CD8-positive, alpha-beta T cell (primary cell): ENCODE measurements at places on chromosomes 1 and 21. TPM values are rescaled to one million over a fixed set of nuclear protein-coding genes. Genes with fewer than 3 reads are reported as not detected.

DNA sequence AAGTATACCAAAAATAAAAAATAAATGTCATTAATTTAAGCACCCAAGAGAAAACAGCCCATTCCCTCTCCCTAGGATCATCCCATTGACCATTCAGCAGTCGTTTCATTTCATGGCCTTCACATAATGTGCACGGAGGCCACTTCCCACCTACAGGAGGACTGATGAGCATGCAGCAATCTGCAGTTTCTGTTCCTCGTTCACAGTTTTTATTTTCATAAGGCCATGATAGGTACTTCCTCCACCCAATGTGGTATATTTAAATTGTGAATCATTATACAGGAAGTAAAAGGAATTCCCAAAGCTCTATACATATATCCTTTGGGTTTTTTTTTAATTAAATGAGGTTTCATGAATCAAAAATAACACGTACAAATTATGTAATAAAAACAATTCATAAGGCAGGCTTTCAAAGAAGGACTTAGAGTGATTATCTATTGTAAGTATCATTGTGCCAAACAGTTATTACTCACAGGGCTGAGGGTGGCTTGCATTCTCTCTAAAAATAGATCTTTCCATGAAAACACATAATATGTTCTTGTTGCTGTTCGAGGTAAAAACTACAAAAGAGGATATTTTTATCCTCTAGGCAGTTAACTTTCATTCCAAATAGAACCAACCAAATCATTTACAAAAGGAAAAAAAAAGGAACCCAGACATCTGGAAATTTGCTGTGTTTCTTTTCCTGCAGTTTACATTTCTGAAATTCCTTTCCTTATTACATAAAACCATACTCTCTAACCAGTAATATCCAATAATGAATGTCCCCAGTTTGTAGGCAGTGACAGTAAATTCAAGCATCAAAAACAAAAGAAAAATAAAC is 27.5 kb upstream of the SLC44A3 start:
- DNase-seq: no peak

GRCh38 chr1:244294599-244295224 is 157.0 kb downstream of the ADSS2 start:
- DNase-seq: no peak

- no peak for DNase-seq
Measured at GRCh38 chr1:88878731-88879130, 12.6 kb downstream of the GTF2B start.

- no peak for DNase-seq
Measured at GRCh38 chr1:4975856-4976255, 321.4 kb downstream of the AJAP1 start.

The SCCPDH gene
- total RNA-seq: 5.4 TPM

The NCF2 gene
- 1.3 TPM for total RNA-seq

DNA sequence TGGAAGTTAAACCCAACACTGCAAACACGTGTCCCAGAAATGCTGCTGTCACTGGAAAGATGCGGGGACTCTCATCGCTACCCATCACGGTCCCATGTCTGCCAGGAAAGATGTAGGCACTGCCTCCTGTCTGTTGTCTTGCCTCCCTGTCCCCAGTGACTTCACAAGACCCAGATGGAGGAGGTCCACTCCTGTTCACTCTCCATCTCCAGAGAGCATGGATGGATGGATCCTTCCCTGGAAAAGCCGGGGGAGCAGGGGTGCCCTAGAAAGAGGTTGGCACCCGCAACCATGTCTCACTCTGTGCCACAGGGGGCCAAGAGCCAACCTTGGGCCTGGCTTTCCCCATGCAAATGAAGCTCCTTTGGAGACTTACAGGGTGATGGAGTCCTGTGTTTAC is 135.5 kb downstream of the GLIS1 start:
- DNase-seq: no peak

DNA sequence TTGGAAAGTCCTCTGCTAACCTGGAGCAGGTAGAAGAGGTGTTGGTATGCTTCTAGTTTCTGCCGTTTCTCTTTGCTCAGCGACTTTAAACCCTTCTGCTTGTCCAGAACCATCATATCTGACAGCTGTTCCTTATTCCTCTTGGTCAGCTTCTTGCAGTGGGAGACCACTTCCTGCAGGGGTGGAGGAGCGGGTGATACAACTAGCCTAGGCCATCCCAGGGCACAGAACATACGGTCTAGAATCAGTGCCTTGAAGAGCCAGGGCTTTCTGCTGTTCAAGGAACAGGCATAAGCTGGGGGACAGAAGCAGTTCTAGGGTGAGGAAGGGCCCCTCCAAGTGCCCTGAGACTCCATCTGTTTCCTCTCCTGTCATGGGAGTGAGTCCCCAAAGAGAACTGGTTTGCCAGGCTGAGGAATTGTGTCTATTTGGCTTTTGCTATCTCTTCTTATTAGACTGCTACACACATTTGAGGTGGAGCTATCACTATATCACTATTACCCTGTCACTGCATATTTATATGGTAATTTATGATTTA is 32.5 kb downstream of the IQGAP3 start:
- DNase-seq: no peak

DNA sequence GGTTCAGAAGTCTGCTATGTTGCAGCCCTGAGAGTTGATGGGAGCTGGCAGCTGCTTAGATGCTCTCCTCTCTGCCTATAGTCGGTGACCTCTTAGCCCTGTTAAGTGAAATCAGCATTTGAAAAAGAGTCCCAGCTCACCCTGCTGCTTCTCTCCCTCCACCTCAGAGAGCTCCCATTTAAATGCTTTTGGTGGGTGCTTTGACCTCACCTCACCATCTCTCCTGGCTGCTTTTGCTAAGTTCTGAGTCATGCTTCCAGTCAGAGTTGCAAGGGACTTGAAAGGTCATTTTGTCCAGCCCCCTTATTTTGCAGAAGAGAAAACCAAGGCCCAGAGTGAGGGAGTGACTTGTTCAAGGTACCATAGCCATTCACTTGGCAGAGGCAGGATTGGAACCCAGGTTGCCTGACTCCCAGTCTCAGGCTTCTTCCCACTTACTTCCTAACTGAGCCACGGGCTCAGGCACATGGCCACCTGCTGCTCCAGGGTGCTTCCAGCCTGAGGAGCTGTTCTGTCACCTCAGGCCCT is 3.3 kb downstream of the MAPKAPK2 start:
- no peak for DNase-seq

GRCh38 chr21:42101246-42101645 is 30.1 kb downstream of the UMODL1 start:
- DNase-seq: no peak

DNA sequence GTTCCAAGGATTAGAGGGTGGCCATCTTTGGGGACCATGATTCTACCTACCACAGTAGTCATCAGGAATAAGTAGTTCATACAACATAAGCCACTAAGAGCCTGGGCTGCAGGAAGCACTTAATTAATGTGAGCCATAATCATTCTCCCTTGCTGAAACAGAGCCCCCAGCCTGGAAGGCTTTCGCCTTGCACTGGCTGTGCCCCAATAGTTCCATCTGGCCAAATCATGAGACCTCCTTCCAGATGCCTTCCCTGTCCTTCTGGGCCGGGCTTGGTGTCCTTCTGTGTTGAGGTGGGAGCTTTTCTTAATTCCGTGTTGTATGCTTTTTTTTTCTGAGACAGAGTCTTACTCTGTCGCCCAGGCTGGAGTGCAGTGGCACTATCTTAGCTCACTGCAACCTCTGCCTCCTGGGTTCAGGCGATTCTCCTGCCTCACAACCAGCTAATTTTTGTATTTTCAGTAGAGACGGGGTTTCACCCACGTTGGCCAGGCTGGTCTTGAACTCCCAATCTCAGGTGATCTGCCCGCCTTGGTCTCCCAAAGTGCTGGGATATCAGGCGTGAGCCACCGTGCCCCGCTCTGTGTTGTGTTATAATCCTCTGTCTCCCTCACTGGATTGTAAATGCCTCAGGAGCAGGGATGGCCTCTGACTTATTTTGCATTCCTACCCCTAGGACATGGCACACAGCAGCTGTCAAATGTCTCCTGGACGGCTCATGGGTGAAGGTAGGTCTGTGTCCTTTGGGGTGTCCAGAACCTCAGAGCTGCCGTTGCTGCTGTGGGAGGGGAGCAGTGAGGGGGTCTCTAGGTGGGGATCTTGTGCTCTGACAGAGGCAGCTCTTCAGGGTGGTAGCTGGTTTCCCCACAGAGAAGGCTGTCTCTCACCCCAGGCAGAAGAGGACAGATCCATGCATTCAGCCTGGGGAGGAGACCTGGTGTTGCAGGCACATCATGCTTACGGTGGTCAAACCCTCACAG is 10.1 kb downstream of the GNG4 start:
- no peak for DNase-seq

The SLAMF9 gene
- not detected for total RNA-seq

The GUCA2A gene
- not detected for total RNA-seq

DNA sequence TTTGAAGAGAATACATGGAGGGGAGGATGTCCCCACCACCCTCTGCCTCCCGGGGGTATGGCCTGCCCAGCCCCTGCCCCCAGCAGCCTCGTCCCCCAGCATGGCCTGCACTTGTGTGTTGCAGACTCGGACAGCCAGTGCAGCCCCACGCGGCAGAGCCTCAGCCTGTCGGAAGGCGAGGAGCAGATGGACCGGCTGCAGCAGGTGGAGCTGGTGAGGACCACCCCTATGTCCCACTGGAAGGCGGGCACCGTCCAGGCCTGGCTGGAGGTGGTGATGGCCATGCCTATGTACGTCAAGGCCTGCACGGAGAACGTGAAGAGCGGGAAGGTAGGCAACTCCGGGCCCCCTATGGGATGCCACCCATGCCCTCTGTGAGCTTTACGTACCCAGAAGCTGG is 59.5 kb upstream of the TMEM51 start:
- no peak for DNase-seq

GRCh38 chr1:21165076-21165475 is 11.6 kb downstream of the EIF4G3 start:
- no peak for DNase-seq

DNA sequence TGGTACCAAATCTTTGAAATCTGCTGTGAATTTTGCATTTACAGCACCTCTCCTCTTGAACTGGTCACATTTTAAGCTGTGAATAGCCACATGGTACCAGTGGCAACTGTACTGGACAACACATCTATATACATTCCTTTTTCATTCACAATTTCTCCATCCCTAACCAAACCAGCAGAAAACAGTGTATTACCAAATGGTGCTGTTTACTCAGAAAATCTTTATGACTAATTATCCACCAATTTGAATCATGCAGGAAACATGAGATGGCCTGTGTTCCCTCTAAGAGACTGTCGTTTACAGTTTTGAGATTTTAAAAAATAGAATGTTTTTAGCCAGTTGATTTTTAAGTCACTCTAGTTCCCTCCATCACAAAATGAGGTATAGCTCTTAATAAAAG is 17.6 kb upstream of the CCT8 start:
- DNase-seq: no peak

The SMCP gene
- total RNA-seq: not detected

The RXRG gene
- not detected for total RNA-seq

The TMPRSS2 gene
- total RNA-seq: not detected

GRCh38 chr1:110645211-110645610 is 29.5 kb downstream of the KCNA3 start:
- no peak for DNase-seq

DNA sequence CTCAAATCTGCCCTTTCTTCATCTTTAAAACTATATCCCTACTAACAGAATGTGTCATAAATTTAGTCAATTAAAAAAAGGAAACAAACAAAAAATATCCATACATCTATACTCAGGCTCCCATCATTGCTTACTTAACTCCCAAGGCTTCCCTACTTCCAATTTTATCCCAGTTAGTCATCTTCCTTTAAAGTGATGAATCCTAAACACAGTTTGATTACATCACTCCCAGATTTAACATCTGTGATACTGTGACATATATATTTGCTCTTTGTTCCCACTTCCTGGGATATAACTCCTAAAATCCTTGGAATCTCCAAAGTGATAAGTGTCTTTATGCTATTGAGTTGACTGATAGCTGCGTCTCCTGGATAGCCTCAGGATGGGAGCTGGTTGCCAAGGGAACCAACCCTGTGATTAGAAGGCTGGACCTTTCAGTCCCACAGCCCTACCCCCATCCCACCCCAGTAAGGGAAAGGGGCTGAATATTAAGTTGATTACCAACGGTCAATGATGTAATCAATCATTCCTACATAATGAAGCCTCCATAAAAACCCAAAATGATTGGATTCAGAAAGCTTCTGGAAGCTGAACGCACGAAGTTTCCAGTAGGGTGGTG is 21.6 kb downstream of the GLMN start:
- DNase-seq: no peak

DNA sequence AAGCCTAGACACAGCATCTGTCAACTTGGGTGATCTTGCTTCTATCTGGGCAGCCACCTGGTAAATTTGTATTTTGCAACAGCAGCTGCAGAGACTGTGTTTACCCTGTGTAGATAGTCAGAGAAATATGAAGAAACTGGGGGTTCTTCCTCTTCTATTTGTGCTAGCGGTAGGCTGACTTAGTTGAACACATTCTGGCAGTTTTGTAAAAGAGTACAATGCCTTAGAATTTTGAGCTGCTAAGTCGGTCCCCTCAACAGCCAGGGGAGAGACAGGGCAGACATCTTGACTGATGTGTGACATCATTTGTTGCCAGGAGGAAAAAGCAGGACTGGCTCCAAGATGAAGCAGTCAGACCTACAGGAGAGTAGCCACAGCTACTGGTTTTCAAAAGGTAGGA is 53.7 kb downstream of the KCNJ6 start:
- DNase-seq: no peak

GRCh38 chr1:159185121-159185520 is 13.7 kb downstream of the CADM3 start:
- no peak for DNase-seq

DNA sequence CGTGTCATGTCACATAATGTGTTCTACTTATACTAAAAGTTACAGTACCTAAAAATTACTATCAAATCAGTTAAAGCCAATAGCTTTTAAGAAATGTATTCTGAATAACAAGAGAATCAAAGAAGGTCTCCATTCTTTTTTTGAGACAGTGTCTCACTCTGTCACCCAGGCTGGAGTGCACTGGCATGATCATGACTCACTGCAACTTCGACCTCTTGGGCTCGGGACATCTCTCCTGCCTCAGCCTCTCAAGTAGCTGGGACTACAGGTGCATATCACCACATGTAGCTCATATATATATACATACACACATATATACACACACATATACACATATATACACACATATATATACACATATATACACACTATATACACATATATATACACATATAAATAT is 20.1 kb downstream of the COP1 start:
- no peak for DNase-seq
